ENCODE measurements at places on chromosomes 4 and X. TPM values are rescaled to one million over a fixed set of nuclear protein-coding genes. Genes with fewer than 3 reads are reported as not detected.

GRCh38 chrX:16868920-16869319, 1.2 kb downstream of the RBBP7 start:
- no peak for DNase-seq

DNA sequence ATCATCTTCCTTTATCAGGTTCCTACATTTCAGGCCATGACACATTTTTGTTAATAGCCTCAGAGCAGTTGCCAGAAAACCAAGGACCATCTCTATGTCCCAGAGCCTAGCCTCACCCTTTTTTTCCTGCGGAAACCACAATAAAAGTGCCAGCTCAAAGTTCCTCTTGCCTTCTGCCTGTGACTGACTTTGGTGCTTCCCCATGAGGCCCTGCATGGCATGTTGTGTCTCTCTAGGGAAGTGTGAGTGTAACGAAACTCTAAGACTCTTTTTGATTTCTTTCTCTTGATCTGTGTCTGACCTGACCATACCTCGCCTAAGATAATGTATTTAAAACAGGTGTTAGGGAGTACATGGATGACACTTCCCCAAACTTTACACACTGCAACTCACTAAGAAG, 642.3 kb upstream of the BOD1L1 start:
- DNase-seq = no peak

TRAM1L1 gene
- polyA plus RNA-seq = 15.1 TPM

SSX4B gene
- not detected for polyA plus RNA-seq

BEND4 gene
- polyA plus RNA-seq = 1.3 TPM

DNA sequence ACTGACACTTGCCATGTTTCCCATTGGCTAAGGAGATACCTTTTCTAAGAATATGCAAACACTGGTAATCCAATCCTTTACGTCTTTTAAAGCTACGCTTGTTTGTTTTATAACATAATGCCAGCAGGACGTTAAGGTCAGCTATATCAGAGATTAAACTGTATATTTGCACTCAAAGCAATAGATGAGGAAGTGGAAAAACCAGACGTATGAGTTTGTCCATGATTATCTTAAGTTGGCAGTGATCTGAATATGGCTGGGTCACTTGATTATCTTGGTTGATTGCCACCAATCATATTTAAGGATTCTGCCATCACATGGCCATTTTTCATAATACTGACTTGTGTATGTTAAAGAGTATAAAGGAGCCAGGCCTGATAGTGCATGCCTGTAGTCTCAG, 19.4 kb downstream of the TMSB4X start:
- no peak for DNase-seq

AFM gene
- polyA plus RNA-seq = 18.5 TPM

- peak; percentile 8 for DNase-seq
These were observed 908 bp downstream of the PCDH10 start for GRCh38 chr4:133149932-133150471.

GRCh38 chrX:93673056-93673868, at the start of gene NAP1L3:
Gene NAP1L3, minus strand, starts transcription at chrX:93673578. Its CDS starts 274 bp downstream, at chrX:93673304.
- peak; percentile 71 for DNase-seq

DNA sequence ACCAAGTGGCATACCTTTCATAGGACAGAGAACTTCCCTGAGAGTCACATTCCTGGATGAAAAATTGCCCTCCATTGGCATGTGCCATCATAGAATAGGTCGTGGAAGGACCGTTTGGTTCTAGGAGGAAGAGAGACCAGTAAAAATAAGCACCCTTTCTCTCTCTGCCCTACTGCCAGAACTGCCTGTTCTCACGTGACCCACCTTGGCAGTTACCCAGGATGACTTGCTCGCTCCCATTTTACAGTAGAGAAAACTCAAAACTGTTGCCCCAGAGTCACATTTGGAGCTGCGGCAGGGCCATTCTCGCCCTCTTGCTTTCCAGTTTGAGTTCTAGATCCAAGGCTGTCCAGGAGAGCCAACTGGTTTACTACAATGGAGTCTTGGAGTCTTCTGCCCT, 1.1 kb upstream of the NLGN3 start:
- no peak for DNase-seq

DNA sequence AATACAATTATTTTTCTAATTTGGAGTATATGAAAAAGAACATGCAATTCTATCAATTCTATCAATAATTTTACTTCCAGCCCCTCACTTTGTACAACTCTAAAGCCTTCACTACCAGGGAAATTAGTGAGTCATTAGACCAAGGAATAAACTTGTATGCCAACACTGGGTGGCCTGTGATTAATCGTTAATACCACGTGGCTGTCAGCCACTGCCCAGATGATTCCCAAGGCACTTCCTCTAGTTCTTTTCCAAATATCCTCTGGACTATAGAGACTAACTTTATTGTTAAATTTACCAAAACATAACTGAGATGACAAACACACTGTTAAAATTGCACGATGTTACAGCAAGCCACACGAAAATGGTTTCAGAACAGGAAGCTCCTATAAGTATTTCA, 45.7 kb downstream of the MID1 start:
- no peak for DNase-seq

DNA sequence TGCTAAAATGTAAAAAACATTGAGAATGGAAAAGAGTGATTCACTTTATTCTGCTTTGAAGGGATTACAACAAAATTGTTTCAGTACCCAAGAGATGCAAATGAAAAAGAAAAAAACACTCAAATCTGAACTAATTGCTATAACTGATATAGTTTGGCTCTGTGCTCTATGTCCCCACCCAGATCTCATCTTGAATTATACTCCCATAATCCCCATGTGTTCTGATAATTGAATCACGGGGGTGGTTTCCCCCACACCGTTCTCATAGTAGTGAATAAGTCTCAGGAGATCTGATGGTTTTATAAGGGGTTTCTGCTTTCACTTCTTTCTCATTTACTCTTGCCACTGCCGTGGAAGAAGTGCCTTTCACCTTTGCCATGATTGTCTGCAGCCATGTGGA, 213.6 kb upstream of the GALNTL6 start:
- DNase-seq = no peak

GRCh38 chr4:107736924-107737448, 17.0 kb upstream of the PAPSS1 start:
- DNase-seq = no peak

SYN1 gene
- 6.7 TPM for polyA plus RNA-seq

FAM47E gene
- 9.2 TPM for polyA plus RNA-seq

C4orf36 gene
- polyA plus RNA-seq = 1.2 TPM

GRCh38 chrX:140163371-140164159, 198.2 kb upstream of the CXorf66 start:
- no peak for DNase-seq

GRCh38 chr4:180615746-180616145, 1627.5 kb upstream of the TENM3 start:
- no peak for DNase-seq

DNA sequence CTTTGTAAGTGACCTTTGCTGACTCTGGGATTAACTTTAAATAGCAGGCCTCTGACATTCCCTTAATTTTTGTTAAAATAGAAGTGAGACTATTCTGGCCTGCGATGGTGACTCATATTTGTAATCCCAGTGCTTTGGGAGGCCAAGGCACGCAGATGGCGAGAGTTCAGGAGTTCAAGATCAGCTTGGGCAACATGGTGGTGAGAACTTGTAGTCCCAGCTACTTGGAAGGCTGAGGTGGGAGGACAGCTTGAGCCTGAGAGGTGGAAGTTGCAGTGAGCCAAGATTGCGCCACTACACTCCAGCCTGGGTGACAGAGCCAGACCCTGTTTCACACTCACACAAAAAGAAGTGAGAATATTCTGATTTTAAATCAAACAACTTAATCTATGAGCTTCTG, 27.3 kb downstream of the ZNF330 start:
- no peak for DNase-seq

DNA sequence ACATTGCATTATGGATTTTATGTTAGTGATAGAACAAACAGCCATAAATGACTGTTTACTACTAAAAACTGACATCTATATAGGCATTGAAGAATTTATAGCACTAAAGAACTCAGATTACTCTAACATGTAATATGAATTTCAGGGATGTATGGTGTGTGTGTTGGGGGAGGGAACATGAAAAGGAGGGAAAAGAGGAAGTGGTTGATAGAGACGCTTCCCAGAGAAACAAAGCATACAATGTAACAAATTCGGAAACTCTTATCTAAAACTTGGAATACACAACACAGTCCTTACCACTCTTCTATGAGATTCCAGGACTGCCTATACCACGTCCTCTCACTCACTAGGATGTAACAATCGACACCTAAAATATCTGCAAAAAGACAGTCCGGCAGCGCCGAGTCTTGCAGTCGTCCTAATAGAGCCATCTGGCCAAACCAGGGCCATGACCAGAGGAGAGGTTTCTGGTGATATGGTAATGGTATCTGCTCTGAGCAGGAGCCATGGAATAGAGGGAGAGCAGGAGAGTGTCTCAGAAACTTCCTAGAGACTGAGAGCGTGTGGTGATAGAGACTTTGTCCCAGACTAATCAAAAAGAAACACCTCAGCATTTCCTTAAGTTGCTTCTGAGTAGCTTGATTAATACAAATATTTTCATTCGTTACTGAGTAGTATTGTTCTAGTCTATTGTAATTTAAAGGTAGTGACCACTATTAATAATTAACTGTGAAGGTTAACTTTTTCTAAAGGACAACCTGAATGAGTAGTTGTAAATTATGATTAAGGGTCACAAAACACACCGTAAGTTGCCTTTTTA, 251.9 kb upstream of the ETNPPL start:
- DNase-seq = no peak

DNA sequence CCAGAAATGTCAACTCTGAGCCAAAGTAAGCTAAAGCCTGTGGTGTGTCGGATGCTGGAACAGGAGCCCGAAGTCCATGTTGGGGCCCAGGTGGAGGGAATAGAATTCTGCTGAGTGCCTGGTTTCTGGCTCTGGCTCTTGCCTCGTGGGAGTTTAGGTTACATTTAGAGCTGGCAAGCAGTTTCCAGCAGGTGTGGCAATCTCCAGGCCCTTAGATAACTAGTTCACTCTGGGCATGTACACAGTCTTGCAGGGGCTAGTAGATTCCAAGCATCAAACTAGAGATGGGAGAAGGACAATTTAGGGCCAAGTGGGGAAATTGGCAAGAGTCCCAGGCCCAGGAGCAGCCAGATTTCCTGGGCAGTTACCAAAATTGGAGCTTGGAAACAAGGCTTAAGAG, 56.3 kb upstream of the STOX2 start:
- no peak for DNase-seq

DNA sequence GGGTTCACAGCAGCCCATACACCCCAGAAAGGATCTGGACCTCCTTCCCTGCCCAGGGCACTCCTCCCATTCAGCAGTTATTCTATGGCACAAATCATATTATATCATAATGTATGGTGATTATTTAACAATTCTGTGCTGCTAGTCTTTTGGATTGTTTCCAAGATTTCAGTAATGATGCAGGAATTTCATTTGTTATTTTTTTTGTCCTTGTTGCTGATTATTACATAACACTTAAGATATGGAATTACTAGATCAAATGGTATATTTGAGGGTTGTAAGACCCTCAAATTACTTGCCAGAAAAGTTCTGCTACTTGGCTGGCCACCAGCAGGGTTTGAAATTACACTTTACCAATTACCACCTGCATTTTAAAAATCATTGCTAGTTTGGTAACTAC, 36.4 kb downstream of the QDPR start:
- no peak for DNase-seq

GRCh38 chrX:10399043-10399741, 221.2 kb downstream of the MID1 start:
- DNase-seq = no peak

GRCh38 chr4:26765515-26765914, 95.1 kb upstream of the STIM2 start:
- no peak for DNase-seq

DNA sequence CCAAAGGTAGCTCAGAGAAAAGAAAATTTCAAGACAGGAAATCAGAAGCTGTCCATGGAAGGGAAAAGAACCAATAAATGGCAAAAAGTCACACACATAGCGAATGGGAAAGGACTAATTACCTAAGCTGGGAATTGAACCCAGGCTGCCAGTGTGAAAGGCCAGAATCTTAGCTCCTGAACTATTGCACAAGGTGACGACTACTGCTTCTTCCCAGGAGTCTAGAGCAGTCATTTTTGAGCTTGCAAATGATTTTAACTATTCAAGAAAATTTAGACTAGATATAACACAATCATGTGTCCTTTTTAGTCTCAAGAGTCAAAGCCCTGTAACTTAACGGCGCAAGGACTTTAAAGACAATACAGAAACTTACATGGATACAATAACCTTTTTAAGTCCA, 34.1 kb upstream of the ZNF81 start:
- DNase-seq = no peak

CXCL3 gene
- 0.10 TPM for polyA plus RNA-seq

DNA sequence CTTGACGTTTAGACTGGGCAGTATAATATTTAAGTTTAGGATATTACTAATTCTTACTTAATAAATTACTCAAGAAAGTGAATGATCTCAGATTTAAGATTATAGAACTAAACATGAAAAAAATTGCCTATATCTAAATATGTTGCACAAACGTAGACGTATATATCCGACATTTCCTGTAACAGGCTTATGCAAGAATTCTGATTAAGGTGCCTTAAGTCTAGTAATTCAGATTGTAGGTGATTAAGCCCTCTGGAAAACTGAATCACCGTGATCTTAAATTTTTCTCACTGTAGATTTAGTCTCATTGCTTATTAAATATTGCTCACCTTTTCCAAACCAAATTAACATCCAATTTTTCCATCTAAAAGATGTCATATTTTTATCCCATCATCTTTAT, 24.0 kb downstream of the ATXN3L start:
- no peak for DNase-seq

GRCh38 chrX:123263747-123264146, 79.7 kb downstream of the GRIA3 start:
- DNase-seq = no peak

- no peak for DNase-seq
These were observed 11.4 kb upstream of the PUDP start for GRCh38 chrX:7159149-7159861.

GRCh38 chr4:155545456-155545855, 121.2 kb upstream of the GUCY1A1 start:
- no peak for DNase-seq

DNA sequence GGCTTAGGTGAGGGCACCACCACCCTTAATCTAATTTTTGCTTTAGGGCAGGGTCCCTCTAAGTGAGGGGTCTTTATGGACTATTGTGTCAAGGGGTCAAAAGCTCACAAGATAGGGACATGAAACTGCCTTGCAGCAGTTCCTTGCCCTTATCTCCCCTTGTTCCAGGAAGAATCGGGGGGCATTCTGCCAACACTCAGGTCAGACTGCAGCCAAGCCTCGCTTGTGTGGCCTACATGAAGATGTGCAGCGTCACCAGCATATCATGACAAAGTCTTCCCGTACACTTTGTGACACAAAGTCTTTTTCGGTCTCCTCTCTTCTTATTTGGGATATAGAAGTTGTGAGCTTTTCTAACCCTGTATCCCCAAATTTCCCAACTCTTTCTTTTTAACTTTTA, 17.5 kb upstream of the USP9X start:
- no peak for DNase-seq

DNA sequence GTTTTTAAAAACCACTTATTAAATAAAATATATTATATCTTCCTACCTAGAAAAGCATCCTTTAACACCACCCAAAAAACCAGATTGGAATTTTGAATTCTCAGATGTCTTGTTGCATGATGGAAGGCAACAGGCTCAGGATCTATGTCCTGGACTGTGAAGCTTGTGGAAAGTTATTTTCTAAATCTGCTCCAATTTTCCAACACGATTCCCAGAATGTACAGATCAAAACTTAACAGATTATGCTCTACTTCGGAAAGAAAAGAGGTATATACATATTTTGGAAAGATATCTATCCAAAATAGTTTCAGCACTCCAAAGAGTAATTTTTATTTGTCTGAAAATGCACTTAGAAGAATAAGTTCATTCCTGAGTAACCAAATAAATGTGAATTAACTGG, 291.7 kb upstream of the EMCN start:
- no peak for DNase-seq

All from renal cortex interstitium (tissue), 15 donors.